Heart left ventricle (tissue), 16 donors: ENCODE measurements at places on chromosomes 1 and 21. TPM values are rescaled to one million over a fixed set of nuclear protein-coding genes. Genes with fewer than 3 reads are reported as not detected.

Gene RHD
- total RNA-seq = not detected

Gene TCHH
- not detected for total RNA-seq

Gene ERRFI1
- 7.9 TPM for total RNA-seq

Gene COL9A2
- 0.32 TPM for total RNA-seq
